Left renal cortex interstitium (tissue), 4 donors: ENCODE measurements at places on chromosomes 13 and 19. TPM values are rescaled to one million over a fixed set of nuclear protein-coding genes. Genes with fewer than 3 reads are reported as not detected.

ZNF132 gene
- 16.1 TPM for polyA plus RNA-seq

LINGO3 gene
- polyA plus RNA-seq, result 0.06 TPM

CGB2 gene
- not detected for polyA plus RNA-seq

APOC4 gene
- not detected for polyA plus RNA-seq

PLPPR3 gene
- polyA plus RNA-seq, result 24.0 TPM

STOML3 gene
- polyA plus RNA-seq, result not detected

ITGBL1 gene
- polyA plus RNA-seq, result 0.90 TPM
